ENCODE measurements at places on chromosomes 3 and 15.
A peak's percentile ranks its signal among the peaks of the same experiment; 100 is the strongest.

- DNase-seq = peak; percentile 80
Measured at GRCh38 chr15:67148196-67148701, 82.8 kb downstream of the SMAD3 start.

DNA sequence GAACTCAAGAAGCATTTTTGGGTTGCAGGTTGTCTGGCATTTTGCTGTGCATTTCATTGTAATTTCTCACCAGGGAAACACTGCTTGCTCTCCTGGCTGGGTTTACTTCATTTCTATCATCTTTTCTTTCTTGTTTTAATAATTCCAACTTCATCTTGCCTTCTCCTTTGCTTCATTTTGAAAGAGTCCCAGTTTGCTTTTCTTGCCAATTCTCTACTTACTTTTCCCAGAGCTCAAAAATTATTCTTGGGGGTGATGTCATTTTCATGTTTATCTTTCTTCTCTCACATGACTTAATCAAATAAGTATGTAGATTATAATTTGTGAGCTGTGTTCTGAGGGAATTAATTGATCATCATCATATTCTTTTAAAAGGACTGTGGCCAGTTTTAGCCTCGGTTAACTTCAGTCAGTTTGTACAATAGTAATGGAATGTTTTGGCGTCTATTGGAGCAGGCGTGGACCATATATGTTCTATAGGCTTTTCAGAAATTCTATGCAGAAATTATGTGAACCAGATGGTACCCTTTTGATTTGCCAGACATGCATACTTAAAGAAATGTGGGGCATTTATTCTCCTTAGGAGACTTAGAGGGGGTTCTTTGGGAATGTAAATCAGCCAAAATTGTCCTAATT is 30.1 kb downstream of the SH3GL3 start:
- peak; percentile 27 for DNase-seq

GRCh38 chr3:150868282-150868681 is 37.0 kb downstream of the MINDY4B start:
- no peak for DNase-seq

DNA sequence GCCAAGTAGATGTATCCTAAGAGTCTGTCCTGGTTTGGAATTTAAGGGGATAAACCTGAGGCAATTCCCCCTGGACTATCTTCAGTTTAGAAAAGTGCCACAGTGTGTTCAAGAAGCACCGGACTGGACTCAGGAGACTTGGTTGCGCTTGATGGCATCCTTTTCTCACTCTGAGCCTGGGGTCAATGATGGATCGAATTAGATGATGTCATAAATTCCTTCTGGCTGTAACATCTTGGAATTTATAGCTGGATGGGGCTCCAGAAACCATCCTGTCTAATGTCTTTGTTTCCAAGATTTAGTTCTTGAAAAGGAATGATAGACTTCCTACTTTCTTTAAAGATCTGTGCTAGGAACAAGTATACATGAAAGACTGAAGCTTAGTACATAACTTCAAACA is 280.6 kb downstream of the LPP start:
- peak; percentile 71 for DNase-seq

- DNase-seq = no peak
Measured at GRCh38 chr3:65702202-65702601, 336.5 kb downstream of the MAGI1 start.

GRCh38 chr3:88661433-88661824 is 446.0 kb upstream of the EPHA3 start:
- DNase-seq = no peak

- DNase-seq = no peak
Measured at GRCh38 chr3:43522727-43523362, 99.0 kb downstream of the ANO10 start.

DNA sequence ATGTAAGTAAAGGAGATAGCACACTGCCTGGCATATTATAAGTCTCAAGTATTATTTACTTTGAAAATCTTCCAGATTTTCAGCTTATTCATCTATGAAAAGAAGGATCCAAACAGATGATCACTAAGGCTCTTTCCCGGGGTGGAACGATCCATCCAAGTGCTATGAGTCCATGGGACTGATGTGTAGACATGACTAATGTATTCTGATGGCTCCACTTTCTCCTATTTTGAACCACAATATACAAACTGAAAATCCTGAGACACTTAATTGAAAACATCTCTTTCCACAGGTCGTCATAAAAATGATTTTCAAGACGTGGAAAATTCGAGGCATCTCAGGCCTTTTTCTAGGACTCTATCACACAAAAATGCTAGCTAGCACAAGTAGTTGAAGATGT is 33.4 kb upstream of the CHRM5 start:
- peak; percentile 74 for DNase-seq

- no peak for DNase-seq
Measured at GRCh38 chr3:5233026-5233425, 45.5 kb downstream of the EDEM1 start.
